ENCODE measurements at places on chromosomes 16 and 17.
A peak's percentile ranks its signal among the peaks of the same experiment; 100 is the strongest.

DNA sequence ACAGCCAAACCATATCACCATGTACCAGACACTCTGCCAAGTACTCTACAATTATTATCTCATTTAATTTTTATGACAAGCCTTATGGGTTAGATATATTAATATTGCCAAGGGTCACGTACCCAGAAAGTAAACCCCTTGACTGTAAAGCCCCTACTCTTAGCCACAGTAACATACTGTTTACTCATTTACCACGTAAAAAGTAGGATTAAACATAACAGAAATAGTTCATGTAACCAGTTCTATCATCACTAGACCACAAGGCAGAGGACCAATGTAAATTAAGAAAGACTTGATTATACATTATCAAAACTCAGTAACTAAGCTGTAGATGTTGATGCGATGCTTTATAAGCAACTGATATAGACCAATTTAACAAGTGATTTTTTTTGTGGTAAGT is 101.5 kb upstream of the CNTNAP4 start:
- DNase-seq = no peak

DNA sequence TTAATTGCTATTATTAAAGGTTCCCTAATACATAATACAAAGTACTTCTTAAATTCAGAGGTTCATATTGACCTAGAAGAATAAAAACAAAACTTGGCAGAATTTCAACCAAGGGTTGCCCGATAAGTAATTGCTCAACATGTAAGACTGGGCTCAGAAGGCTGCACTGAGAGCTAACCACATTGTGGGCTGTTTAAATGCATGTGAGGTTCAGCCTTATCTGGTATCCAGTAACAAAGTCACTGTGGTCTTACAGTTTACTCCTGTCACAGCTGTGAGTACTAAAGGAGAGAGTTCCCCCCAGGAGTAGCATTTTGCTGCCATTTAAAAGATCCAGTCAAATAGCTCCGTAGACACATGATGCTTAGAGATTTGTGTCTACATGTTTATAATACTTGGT is 1.6 kb upstream of the DHRS11 start:
- no peak for DNase-seq

GRCh38 chr17:77377710-77378235 is 237.0 kb downstream of the SEC14L1 start:
- DNase-seq = no peak

DNA sequence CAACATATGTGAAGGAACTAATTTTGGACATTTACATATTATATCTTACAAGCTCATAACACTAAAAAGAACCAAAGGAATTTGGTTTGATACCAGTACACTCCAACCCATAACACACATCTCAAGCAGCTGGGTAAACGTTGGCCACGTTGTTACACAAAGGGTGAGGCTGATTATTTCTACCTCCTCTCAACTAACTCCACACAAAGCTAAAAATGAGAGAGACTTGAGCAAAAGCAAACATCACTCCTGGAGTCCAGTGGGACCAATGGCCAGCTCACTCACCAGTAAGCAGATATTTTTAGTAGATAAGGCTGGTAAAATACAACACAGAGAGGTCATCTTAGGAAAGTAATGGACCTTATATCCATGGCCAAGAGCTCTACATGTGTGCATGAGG is 207.6 kb downstream of the MRTFB start:
- no peak for DNase-seq

DNA sequence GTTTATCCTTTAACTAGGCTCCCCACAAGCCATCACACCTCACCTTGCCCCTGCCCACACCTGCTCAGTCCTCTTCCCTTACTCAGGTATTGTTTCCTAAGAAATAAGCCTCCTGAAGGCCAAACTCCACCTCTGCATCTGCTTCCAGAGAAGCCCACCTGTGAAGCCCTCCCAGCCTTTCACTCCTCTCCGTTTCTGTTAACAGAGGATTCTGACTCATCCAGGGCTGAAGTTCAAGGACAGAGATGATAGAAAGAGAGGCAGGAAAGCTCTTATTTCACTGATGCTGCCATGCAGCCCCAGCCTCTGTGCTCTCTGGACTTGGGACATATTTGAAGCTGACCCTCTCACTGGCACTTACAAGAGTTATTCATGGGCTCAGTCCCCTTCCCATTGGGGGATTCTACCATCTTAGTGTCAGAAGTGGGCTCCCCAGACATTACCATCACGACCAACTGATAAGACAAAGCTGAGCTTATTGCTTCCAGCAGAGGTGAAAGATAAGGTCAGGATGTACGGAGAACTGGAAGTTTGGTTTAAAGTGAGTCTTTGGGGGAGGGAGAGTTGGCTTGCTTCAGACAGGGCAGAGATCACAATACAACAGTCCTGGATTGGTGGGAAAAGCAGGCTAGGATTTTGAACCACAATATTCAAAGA is 35.3 kb upstream of the XYLT2 start:
- no peak for DNase-seq

- DNase-seq = peak; percentile 34
Observed at GRCh38 chr17:34703533-34703932, 124.2 kb downstream of the TMEM132E start.

DNA sequence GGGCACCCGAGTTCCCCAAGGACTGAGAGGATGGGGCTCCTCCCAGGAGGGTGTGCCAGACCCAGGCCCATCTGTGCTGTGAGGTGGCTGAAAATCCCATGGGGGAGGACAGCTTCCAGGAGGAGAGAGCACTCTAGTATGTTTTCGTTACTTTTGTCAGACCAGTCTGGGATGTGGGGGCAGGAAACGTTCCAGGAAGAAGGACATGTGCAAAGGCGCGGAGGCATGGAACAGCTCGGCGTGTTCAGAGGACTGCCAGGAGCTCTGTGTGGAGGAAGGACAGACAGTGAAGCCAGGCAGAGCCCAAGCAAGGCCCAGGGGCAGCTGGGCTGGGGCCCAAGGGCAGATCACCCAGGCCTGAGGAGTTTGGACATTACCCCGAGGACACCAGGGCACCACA is 7.0 kb downstream of the CA4 start:
- no peak for DNase-seq

DNA sequence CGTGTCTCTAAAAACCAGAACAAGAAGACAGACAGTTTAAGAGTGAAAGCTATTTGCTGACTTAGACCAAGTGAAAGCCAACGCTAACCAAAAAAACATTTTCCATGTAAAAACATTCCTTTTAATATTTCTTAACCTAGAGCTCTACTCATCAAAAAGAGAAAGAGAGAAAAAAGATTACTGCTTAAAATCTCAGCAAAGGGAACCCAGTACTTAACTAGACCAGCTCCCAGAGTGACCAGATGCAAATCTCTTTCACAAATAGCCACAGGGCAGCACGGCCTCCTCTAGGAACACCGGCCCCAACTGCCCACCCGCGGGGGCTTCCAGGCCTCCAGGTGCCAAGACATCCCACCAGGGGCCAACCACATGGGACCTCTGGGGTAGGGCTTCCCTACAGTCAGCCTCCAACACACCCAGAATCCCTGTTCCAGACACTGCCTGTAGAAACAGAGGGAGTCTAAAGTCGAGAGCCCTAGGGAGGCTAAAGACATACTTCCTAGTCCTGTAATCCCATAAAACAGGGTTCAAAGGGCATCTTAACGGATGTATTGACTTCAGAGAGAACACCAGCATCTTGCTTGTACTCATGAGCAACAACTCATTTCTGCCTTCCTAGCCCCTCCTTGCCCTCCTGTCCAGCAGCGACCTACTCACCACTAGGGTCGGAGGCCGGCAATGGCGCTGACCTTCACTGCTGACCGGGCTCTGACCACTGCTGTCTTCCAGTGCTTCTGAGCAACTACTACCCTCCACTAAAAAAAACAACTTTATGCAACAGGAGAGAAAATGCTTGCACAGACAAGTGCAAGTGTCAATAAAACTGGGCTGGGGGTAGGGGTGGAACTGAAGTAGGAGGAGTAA is 21.3 kb downstream of the ZCCHC14 start:
- DNase-seq = no peak

GRCh38 chr16:72493716-72494415 is 321.9 kb upstream of the PMFBP1 start:
- no peak for DNase-seq

DNA sequence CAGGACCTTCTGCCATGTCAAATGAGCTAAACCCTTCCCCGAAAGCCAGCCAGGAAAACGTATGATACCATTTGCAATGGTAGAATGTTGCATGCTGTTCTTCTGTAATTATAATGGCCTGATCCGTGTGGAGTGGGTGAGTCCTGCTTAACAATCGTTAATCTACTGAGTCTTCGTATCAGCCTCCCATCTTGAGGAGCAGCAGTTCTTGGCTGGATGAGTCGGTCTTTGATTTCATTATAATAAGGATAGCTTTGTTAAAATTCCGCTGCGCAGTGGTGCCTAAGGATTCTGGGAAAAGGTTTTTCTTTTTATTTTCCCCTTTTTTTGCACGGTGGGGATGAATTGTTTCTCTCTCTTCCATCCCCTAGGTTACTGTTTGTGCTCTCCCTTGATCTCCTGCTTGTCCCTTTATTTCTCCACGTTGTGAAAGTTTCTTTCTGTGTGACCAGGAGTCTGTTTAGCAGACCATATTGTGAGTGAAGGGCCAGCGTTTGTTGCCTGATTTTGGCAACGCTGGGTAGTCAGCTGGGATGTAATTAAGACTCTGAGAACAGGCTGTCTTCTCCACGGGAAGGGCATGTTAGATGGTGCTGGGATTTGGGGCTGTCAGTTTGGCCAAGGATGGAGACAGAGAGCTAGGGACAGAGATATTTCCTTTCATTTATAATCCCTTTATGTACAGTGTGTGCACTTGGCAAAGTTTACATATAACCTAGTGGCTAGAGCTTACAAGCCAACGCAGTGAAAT is 263.0 kb downstream of the FTO start:
- DNase-seq = no peak

DNA sequence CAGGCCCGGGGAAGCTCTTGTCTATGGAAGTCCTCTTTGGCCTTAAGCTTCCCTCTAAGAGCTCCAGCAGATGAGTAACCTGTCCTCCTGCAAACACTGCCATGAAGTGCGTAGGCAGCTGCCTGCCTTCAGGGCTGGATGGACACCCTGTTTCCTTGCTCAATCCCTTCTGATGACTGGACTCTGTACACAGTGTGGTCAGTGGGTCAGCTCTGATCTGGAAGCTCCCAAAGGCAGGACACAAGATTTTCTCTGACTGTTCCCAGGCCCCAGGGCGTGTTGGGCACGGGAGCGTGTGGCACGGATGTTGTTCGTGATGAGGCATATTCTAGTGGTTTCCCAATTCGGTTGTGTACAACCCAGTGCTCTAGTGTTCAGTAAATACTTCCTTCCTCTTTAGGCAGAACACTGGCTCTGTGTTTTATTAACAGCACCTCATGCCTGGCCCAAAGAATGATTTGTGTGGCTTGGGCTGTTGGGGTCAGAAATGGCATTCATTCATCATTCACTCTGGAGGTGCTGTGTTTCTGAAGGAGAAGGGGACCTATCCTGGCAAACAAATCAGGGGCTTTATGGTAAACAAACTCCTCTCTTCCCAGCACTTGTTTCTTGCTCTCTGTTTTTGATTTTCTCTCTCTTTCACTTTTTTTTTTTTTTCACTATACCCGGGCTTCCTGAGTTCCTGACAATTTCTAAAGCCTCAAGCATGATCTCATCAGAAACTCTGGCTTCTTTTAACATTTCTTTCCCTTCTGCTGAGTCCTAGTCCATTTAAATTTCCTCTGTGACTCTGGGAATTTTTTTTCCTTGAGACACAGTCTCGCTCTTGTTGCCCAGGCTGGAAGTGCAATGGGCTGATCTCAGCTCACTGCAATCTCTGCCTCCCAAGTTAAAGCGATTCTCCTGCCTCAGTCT is 12.0 kb upstream of the RNF157 start:
- peak; percentile 34 for DNase-seq

DNA sequence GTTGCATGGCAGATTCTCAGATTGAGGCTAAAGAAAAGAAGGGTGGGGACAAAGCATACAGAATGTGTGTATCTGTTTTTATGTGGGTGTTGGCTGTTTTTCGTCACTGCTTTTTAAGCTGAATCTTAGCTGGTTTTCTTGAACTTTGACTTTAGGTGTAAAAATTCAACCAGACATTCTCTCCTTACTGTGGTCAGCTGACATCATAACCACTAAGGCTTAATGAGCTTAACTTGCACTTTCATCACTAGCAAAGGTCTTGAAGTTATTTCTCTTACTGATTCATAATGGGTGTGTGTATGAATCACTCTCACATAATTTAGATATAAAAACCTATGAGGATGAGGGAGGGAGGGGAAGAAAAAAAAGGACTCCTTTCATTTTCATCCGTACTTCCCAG is 4.0 kb upstream of the CDC6 start:
- no peak for DNase-seq

DNA sequence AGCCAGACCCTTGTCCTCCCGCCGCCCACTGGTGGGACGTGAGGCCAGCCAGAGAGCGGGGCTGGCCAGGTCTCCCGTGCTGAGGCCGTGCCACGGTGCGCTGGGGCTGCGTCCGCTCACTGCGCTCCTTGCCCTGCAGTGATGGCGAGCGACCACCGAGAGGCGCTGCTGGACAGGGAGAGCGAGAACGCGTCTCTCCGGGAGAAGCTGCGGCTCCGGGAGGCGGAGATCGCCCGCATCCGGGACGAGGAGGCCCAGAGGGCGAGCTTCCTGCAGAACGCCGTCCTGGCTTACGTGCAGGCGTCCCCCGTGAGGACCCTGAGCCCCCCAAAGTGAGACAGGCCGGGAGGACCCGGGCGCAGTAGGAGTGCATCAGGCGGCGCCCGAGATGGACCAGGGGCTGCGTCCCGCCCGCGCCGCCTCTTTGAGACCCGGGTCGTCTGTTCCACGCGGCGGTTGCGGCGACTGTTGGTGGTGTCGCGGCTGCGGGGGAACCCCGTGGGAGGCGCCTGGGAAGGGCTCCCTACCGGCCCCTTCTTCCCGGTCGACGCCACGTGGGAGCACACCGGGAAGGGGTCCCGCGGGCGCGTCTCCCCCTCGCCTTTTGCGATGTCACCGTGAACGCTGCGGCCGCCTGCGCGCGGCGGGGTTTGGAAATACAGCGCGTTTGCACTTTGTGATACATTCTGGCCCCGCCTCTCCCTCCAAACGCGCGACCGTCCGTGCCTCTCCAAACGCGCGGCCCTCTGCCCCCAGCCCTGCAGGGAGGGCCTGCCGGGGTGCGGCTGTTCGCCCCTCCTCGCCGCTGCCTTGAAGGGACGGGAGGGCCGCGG is 792 bp upstream of the RAC3 start:
- peak; percentile 84 for DNase-seq

- no peak for DNase-seq
Observed at GRCh38 chr16:55943267-55943666, 68.1 kb upstream of the CES5A start.
